Fibroblast of lung (primary cell): ENCODE measurements at places on chromosomes 3 and 15. TPM values are rescaled to one million over a fixed set of nuclear protein-coding genes. Genes with fewer than 3 reads are reported as not detected.

- no peak overlapping the region for H3K4me3 ChIP-seq
- H3K36me3 ChIP-seq = no peaks in the 10 kb centered on the region
- H3K4me1 ChIP-seq = peaks cover 7% of the 10 kb centered on the region
- H3K27me3 ChIP-seq = peaks cover 34% of the 10 kb centered on the region
Observed at GRCh38 chr15:40111888-40112287, 3.2 kb upstream of the BMF start.

GRCh38 chr15:73872346-73872745, 1.0 kb upstream of the TBC1D21 start:
- no peak overlapping the region for H3K27ac ChIP-seq
- no peaks in the 10 kb centered on the region for H3K36me3 ChIP-seq
- H3K4me3 ChIP-seq = no peak overlapping the region

DNA sequence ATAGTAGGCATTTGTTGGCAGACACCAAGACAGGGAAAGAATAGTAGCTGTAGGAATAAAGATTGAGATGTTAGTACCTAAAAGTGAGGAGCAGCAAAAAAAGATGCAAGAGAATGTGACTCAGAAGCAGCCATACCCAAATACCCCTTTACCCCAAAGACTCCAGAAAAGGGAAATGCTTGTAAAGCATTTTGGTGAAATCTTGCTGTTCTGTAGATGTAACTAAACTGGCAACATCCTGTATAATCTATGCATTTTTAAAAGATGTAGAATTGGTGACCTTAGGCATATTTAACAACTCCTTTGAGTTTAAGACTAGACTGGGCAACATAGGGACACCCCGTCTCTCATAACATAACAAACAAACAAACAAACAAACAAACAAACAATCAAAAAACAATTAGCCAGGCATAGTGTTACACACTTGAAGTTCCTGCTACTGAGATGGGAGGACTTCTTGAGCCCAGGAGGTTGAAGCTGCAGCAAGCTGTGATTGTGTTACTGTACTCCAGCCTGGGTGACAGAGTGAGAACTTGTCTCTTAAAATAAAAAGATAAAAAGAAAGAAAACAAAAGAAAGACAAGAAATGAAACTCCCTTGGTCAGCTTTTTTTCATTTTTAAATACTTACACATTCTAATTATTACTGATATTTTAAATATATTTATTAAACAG, 361.5 kb upstream of the KCNH8 start:
- no peaks in the 10 kb centered on the region for H3K36me3 ChIP-seq
- H3K27ac ChIP-seq = no peak overlapping the region
- no peaks in the 10 kb centered on the region for H3K4me1 ChIP-seq
- no peak overlapping the region for H3K4me3 ChIP-seq
- no peak for DNase-seq

- H3K27ac ChIP-seq = no peak overlapping the region
- H3K4me3 ChIP-seq = no peak overlapping the region
- DNase-seq = peak; percentile 70
- no peaks in the 10 kb centered on the region for H3K4me1 ChIP-seq
- no peaks in the 10 kb centered on the region for H3K36me3 ChIP-seq
- H3K27me3 ChIP-seq = no peaks in the 10 kb centered on the region
Observed at GRCh38 chr3:99532246-99532645, 106.1 kb upstream of the COL8A1 start.

DNA sequence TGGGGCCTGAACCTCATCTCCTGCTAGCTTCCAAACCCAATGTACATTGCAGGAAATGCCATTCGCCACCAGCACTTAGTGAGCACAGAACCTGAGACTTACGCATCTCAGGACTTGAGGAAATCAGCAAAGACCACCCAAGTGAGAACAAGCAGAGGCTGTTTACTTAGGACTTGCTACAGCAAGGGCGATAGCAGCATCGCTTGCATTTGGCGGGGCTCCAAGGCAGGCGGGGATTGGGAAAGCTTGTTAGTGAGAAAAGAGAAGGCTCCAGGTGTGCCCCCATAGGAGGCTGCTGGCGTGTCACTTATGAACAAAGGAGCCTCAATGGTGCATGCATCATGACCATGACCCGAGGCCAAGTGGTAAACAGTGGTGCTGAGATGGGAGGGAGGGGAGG, 19.7 kb downstream of the SLC6A20 start:
- peaks cover 32% of the 10 kb centered on the region for H3K27me3 ChIP-seq
- no peak for DNase-seq
- H3K4me1 ChIP-seq = no peaks in the 10 kb centered on the region
- no peak overlapping the region for H3K27ac ChIP-seq

MBD4 gene
- 35.2 and 35.5 TPM in 2 replicates for total RNA-seq

PLCH1 gene
- total RNA-seq = under 0.01 TPM in 2 replicates

TMEM108 gene
- under 0.01 and 0.17 TPM in 2 replicates for total RNA-seq
